ENCODE measurements at places on chromosomes 7 and 10.

- DNase-seq: no peak
These were observed 36.9 kb downstream of the ELFN1 start for GRCh38 chr7:1706721-1707613.

GRCh38 chr10:29634105-29634504, 666 bp downstream of the SVIL start:
- no peak for DNase-seq

- DNase-seq: no peak
These were observed 158.4 kb downstream of the ZMYND11 start for GRCh38 chr10:293636-294035.

DNA sequence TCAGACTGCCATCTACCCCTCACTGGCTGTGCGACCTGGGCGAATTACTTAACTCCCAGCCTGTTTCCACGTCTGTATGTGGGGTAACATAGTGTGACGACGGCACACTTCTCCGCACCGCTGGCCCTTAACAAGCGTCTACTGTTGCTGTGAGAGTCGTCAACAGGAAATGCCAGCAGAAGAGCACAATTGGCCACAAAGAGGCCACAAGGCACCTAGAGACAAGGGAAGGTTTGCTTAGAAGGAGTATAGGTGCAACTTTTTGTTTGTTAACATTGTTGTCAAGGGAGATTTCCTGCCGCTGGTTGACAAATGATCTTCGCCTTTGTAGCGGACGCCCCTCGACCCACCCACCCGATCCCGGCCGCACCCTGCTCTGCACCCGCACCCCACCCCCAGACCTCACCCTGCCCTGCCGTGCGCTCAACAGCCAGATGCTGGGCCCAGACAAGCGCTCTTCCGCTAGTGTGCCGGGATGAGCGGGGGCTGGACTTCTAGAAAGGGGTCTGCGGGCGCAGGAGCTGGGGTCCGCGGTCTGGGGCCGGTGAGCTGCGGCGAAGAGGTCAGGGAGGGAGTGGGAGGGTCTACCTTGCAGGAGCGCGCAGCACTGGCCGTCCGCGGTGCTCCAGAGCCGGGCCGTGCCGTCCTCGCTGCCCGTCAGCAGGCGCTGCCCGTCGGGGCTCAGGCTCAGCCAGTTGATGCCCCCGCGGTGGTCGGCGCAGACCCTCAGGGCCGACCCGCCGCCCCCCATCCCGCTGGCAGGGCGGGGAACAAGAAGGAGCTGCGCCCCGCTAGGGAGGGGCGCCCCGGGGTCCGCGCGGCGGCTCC, 785 bp downstream of the WDR86 start:
- DNase-seq: no peak

DNA sequence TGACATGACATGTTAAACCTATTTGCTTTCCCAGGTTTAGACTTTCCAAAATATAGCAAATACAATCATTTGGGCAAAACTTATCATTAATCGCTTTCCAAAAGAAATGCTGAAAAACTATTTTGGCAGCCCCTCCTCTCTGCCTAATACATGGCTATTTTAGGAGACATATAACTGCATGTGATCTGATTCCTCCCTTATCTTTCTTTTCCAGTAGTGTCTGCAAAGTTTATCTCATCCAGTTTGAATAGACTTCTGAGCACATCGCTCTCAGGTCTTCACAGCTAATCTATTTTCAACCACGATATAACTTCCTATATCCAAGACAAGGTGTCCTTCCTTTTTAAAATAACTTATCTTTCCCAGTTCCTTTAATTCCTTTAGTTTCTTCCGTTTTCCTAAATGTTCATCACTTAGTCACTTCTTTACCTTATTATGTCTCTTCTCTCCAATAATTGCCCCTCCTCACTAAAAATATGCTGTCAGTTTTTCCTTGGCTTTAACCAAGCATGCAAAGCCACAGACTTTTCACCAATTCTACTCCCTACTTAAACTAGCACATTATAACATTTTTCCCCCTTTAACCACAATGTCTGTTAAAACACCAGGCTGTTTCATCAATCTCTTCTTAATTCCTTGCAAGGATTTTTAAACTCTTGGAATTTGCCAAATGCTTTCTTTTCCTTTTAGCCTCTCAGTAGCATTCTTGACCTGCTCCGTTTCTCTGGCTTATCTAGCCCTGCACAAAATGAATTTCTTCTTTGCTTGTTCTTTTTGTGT, 24.4 kb downstream of the GNG11 start:
- DNase-seq: no peak

- no peak for DNase-seq
These were observed 44.4 kb downstream of the TACR2 start for GRCh38 chr10:69372126-69372980.

- no peak for DNase-seq
These were observed 1.6 kb downstream of the ZNF746 start for GRCh38 chr7:149495785-149496641.

DNA sequence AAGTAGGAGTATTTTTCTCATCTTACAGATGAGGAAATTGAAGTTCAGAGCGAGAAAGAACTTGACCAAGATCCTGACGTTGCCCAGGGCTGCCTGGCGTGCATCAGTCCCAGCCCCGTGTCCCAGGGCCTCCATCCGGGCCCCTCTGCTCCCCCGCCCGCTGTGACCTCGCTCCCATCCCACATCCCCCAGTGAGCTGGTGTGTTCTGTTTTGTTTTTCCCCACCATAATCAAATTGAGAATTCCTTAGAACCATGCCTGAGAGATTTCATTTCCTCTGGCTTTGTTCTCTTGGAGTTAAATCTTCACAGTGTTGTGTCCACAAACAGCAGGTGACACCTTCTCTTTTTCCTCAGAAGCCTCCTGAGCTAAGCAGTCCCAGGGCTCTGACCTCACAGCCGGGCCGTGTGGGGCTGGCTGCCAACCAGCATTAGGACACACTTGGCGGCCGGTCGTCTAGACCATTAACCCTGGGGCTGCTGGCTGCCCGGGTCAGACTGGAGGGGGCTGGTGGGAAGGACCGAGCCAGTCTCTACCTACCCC, 44.3 kb downstream of the PFKP start:
- no peak for DNase-seq

DNA sequence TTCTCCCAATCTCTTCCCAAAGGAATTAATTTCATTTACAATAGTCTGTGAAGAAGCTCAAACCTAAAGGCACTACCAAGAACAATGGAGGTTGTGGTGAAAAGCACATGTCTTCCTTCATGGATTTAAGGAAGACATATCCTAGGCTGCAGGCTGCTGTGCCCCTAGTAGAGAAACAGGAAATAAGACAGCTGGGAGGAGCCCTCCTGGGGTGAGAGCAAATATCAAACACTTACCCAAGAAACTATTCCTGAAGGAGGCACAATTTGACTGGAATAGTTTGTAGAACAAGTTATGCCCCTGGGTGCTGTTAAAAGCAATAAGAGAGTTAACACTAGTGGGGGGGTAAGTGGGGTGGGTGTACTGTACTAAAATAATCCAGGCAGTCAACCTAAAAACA, 30.1 kb downstream of the PDZD8 start:
- no peak for DNase-seq

- no peak for DNase-seq
These were observed 118.1 kb upstream of the SEM1 start for GRCh38 chr7:96827701-96828100.

DNA sequence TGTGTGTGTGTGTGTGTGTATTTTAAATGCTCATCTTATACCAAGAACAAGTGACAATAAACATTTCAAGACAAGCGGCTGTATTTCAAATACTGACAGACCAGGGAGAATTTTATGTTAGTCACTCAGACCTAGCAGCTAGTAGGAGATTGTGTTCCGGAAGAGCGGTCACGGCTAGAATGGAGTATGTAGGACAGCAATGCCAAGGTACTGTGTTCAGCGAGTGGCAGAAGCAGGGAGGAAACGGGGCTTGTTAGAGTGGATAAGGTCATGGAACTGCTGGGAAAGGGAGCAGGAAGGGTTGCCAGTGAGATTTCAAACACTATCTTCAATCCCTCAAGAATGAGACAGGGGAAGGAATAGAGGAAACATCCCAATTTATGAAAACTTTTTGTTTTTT, 260.5 kb upstream of the PITRM1 start:
- no peak for DNase-seq

- DNase-seq: no peak
These were observed 202.6 kb upstream of the FOXK1 start for GRCh38 chr7:4479367-4480039.

GRCh38 chr10:103824281-103824680, 31.1 kb downstream of the SH3PXD2A start:
- no peak for DNase-seq
